ENCODE measurements at places on chromosomes 6 and 20.

DNA sequence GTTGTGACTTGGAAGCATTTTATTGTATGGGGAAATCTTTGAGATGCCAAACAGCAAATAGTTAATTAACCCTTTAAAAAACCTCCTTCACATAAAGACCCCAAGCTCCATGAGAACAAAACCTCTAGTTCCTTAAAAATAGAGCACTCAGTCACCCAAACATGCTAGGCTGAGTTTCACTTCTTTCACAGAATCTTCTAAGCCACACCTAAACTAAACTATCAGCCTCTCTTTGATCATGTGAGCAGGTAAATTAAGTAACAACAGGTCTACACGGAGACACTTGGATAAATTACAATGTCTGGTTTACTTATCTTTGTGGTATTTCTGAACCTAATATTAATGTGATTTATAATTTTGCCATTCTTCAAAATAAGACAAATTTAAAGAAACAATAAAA is 205.2 kb upstream of the MARCKS start:
- no peak for DNase-seq

GRCh38 chr6:38387971-38388370 is 251.8 kb downstream of the BTBD9 start:
- no peak for DNase-seq

DNA sequence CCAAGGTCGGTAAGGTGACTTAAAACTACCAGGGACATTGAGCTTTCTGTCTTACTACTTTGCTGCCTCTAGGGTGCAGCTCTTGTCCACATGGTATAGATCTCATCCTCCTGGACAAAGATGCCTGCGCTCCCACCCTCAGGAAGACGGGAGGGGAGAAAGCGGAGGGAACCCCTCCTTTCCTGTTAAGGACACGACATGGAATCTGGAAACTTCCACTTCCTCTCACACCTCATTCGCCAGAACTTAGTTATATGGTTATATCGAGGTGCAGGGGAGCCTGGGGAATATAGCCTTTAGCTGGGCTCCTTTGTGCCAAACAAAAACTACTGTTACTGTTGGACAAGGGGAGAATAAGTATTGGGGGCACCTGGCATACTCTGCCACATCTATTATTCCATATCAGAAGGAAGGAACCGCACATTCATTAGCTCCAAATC is 224.3 kb upstream of the TSHZ2 start:
- DNase-seq: no peak

- DNase-seq: no peak
Observed at GRCh38 chr6:106167096-106167814, 81.1 kb downstream of the PRDM1 start.

DNA sequence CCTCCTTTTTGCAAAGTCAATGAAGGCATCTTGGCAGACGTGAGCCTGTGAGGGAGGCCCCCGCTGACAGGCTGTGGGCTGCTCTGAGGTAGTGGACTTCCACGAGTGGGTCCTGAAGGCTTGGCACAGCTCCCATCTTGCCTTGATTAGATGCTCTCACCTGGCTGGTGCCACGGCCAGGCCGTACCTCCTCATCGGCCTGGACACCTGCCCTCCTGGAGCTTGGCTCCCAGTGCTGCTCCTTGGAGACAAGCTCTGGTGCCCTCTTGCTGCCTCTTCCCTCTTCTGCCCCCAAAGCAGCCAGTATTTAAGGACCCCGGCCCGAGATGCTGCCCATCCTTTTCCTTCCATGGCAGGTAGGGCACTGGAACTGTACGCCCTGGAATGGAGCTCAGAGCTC is 93.5 kb downstream of the ERMARD start:
- DNase-seq: no peak

GRCh38 chr6:16482702-16483314 is 244.4 kb downstream of the GMPR start:
- DNase-seq: peak; percentile 49

DNA sequence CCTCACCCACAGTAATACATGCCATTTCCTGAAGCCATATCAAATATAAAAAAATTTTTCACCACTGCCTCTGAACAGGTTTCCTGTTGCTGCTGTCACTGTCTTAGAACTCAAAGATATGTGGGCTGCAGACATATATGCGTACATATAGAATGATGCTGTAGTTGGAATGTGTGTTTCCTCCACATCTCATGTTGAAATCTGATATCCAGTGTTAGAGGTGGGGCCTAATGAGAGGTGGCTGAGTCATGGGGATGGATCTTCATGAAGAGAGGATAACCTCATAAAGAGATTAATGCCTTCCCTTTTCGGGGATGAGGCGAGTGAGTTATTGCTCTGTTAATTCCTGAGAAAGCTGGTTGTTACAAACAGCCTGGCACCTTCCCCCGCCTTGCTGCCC is 7.7 kb upstream of the SCP2D1 start:
- no peak for DNase-seq

- no peak for DNase-seq
Observed at GRCh38 chr6:9405825-9406224, 970.5 kb upstream of the SLC35B3 start.

GRCh38 chr6:137389150-137389704 is 105.0 kb downstream of the OLIG3 start:
- no peak for DNase-seq

GRCh38 chr6:11260249-11261038 is 28.0 kb upstream of the NEDD9 start:
- no peak for DNase-seq

DNA sequence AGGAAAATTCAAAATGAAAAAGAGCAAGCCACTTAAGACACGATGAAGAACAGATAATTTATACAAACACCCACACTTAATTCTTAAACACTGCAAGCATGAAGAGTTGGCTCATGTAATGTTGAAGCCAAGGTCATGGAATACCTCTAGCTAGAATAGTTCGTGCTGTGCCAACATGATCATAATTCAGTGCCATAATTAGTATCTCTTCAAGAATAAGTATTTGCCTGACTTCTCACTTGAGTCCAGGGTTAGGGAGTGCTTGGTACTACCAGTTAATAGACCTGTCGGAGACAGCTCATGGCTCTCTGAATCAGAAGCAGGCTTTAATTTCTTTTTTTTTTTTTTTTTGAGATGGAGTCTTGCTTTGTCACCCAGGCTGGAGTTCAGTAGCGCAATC is 206.3 kb downstream of the UNC5CL start:
- no peak for DNase-seq

- no peak for DNase-seq
Observed at GRCh38 chr20:62780204-62780603, 16.1 kb upstream of the MRGBP start.

GRCh38 chr6:36596356-36596755 is 2.2 kb downstream of the SRSF3 start:
- DNase-seq: no peak

DNA sequence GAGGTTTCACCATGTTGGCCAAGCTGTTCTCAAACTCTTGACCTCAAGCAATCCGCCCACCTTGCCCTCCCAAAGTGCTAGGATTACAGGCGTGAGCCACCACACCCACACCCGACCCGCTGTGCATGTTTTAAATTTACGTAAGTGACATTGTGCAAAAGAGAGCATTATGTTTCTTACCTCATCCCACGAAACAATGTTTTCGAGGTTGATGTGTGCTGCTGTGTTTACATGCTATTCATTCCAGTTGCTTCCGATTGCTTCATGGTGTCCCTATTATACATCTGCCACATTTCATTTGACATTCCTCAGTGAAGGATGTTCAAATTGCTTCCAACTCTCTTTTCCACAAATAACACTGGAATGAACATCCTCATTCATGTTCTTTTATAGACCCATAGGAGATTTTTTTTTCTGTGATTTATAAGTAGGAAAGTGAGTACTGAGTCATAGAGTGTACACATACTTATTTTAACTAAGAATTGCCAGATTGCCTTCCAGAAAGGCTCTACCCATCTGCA is 403.9 kb upstream of the JARID2 start:
- no peak for DNase-seq

- DNase-seq: no peak
Observed at GRCh38 chr6:24879351-24879750, 56.4 kb downstream of the RIPOR2 start.

- no peak for DNase-seq
Observed at GRCh38 chr6:128659878-128660622, 139.7 kb upstream of the PTPRK start.

DNA sequence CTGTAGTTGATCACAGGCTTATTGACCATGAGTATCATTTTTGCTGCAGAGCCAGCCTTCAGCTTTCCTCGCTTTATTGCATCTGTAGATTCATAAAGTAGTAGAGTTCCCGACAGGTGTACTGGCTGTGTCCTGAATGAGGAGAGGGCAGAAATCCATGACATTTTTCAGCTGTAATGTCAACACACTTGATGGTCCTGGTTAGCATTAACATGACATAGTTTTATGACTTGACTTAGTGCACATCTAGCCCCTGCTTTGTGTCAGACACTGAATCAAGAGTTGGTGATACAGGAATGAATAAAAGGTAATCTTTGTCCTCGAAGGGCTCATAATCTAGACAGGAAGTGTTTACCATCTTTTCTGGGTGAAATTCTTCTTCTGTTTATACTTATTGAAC is 55.0 kb downstream of the AIG1 start:
- no peak for DNase-seq

DNA sequence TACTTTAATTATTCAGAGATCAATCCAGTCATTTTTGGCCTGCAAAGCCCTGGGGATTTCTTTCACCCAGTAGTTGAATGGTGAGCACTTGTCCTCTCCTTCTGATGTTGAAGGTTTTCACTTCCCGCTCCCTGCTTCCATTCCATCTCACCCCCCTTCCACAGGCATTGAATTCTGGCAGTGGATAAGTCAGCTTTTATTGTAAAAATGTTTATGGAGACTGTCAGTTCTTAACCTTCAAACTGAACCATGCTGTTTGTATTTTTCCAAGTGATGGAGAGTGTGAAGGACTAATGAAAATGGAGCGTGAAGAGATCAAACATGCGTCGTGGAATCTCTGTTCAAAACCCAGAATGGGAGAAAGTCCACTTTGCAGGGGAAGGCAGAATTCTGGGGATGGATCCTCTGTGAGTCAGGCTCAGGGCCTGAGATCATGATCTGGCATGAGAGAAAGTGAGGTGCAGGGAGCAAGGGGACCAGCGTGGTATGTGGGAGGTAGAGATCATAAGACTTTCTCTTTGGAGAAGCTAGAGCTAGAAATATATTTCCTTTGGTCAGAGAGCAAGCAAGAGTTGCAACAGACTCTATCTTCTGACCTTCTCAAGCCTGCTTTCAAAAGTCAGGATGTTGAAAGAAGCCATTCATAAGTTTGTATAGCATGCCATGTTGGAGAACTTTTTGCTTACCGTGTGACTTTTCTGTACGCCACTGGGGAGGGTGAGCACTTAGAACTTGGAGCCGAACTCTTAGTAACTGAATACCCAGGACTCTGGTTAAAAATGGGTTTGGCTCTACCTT is 30.2 kb downstream of the ISM1 start:
- DNase-seq: no peak

Data from Karpas-422 (cell line).